ENCODE measurements at places on chromosomes 2 and 18. TPM values are rescaled to one million over a fixed set of nuclear protein-coding genes. Genes with fewer than 3 reads are reported as not detected.

NCK2 gene
- total RNA-seq: 41.0 TPM

GATA6 gene
- total RNA-seq: 15.4 TPM

ASB18 gene
- not detected for total RNA-seq

EFHD1 gene
- total RNA-seq: 0.47 TPM

LBH gene
- 7.4 TPM for total RNA-seq

PLEKHM3 gene
- 12.0 TPM for total RNA-seq

CRACDL gene
- 8.7 TPM for total RNA-seq

IL18RAP gene
- not detected for total RNA-seq
